ENCODE measurements at places on chromosomes 6 and 20.

DNA sequence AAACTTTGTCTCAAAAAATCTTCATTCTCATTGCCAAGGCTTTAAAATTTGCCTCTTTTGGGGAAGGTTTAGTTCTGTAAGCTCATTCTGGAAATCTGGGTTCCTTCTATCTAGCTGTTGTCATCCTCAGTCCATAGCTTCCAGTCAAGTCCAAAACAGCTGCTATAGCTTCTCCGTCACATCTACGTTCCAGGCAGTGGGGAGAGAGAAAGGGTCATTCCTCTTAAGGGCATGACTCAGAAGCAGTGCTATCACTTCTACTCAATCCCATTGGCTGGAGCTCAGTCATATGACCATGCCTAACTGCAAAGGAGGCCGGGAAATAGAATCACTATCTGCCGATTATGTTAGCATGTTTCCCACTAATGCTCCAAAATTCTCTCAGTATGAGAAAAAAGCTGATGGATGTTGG, 141.4 kb upstream of the PTPN1 start:
- no peak for DNase-seq

GRCh38 chr6:4017834-4018170, 61.1 kb downstream of the FAM217A start:
- no peak for DNase-seq

GRCh38 chr6:165721356-165721755, 58.3 kb upstream of the PDE10A start:
- DNase-seq, result no peak

GRCh38 chr20:17845701-17846475, 122.7 kb downstream of the SNX5 start:
- no peak for DNase-seq
